ENCODE measurements at places on chromosomes 11 and 22. TPM values are rescaled to one million over a fixed set of nuclear protein-coding genes. Genes with fewer than 3 reads are reported as not detected.

SEC14L2 gene
- total RNA-seq, result 96.7 TPM

PIWIL4 gene
- 0.12 TPM for total RNA-seq

BACE1-AS gene
- total RNA-seq, result 2.5 TPM

TRIM29 gene
- 28.0 TPM for total RNA-seq

MS4A1 gene
- total RNA-seq, result not detected

SPINDOC gene
- total RNA-seq, result 48.2 TPM

TEX54 gene
- total RNA-seq, result not detected

VPS51 gene
- 58.1 TPM for total RNA-seq

MGAT3 gene
- 1.0 TPM for total RNA-seq

OR5P2 gene
- not detected for total RNA-seq

GGTLC2 gene
- total RNA-seq, result not detected

CALCA gene
- total RNA-seq, result not detected

DRD4 gene
- total RNA-seq, result 0.54 TPM

OR52A1 gene
- not detected for total RNA-seq

DBX1 gene
- not detected for total RNA-seq

TBX1 gene
- 4.1 TPM for total RNA-seq

GAS2 gene
- 0.86 TPM for total RNA-seq

MMP27 gene
- not detected for total RNA-seq

DCHS1 gene
- total RNA-seq, result 0.15 TPM

SCGB1D2 gene
- not detected for total RNA-seq

UBE2L3 gene
- total RNA-seq, result 78.8 TPM

MRGPRF gene
- 0.06 TPM for total RNA-seq

SPA17 gene
- 22.4 TPM for total RNA-seq

WNT7B gene
- 51.2 TPM for total RNA-seq

KDM4D gene
- 0.32 TPM for total RNA-seq

MAPK8IP1 gene
- 6.6 TPM for total RNA-seq

Measured in A549 treated with dexamethasone at 1 μM for 4 hours (cell line).